ENCODE measurements at places on chromosomes 5 and 9.

DNA sequence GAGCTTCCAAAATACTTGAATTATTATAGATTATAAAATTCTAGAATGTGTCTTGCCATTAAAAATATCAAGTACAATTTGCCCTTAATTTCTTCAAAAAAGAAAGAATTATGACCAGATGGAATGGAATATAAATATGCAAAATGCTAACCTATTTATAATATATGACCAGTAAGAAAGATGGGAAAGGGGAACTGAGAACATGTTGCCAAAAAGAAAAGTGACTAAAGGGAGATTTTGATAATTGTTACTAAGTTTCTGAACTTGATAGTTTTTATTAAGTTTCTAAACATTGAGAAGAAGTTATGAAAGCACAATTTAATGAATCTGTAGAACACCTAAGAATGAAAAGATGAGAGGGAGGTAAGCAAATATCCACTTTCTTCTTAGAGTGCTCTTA is 188.4 kb upstream of the NR4A3 start:
- no peak for DNase-seq

- no peak for DNase-seq
These were observed 408.5 kb upstream of the GRAMD2B start for GRCh38 chr5:126014676-126015075.

DNA sequence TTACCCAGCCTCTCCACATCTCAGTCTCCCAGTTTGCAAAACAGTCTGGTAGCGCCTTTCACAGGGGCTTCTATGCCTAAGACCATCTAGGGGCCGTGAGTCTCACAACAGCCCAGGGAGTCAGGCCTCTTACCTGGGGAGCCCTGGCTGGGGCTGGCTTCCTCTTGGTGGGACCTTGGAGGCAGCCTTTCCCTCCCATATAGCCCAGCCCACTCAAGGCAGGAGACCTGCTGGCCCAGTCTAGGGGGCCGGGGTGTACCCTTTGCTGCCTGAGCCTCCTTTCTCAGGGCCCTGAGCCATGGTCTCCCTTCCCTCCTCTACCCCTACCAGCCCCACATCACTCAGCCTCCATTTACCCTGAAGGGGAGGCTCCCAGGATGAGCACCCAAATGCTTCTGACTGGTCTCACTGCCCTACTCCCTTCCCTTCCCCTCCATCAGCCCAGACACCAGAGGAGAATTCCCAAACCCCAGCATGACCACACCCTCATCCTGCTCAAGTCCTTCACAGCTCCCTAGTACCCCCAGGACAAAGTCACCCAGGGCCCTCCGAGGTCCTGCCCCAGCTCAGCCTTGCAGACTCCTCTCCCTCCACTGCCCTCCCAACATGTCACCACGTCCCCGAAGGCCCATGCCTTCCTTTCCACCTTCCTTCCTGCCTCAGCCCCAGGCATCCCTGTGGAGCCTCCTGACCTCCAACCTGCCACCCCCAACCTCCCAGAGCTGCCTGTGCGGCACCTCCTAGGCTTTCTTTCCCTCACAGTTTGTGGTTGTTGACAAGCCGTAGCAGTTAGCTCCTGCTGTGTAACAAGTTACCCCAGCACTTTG is 55.3 kb downstream of the BARX1 start:
- DNase-seq: no peak

- no peak for DNase-seq
These were observed 152.9 kb downstream of the AUH start for GRCh38 chr9:91208837-91209236.

DNA sequence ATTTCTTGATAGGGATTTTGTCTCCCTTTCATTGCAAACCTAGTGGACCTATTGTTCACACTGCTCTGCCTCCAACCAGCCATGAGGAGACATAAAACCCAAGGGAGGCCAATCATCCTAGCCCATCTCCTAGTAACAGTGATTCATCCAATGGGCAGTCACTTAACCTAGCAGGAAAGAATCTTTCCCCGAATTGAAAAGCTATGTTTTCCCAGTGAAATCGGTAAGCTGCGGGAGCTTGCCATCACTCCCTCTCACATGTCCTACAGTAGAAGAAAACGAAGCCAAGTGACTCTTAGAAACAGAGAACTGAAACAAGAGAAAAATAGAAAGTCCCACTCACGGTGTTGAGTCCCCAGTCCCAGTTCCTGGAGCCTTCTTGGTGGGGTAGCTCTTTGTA is 123.3 kb downstream of the SUSD1 start:
- no peak for DNase-seq

DNA sequence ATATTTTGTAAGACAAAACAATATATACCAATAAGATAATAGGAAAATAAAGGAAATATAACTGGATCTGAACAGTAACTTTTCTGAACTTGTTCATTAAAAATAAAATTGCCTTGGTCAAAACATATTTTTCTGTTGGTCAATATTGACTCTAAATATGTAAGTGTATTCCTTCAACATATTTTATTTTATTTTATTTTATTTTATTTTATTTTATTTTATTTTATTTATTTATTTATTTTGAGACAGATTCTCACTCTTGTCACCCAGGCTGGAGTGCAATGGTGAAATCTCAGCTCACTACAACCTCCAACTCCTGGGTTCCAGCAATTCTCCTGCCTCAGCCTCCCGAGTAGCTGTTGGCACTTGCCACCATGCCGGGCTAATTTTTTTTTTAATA is 571.0 kb downstream of the NR2F1-AS1 start:
- DNase-seq: no peak

- DNase-seq: no peak
These were observed 6.7 kb downstream of the ADRB2 start for GRCh38 chr5:148833122-148833521.

DNA sequence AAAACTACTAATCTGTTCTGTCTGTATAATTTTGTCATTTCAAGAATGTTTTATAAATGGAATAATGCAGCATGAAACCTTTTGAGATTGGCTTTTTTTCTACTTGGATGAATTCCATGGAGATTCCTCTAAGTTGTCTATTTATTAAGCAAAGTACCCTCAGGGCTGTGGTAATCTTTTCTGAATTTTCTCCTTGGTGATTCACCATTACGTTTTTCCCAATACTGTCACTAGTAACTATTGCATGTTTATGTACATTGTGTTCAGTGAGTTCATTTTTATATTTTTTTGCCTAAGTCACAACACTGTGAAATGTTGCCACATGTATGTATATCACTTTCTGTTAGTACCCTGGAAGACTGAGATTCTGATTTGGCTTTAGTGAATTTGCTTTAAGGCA is 177.0 kb upstream of the GRIN3A start:
- DNase-seq: no peak

DNA sequence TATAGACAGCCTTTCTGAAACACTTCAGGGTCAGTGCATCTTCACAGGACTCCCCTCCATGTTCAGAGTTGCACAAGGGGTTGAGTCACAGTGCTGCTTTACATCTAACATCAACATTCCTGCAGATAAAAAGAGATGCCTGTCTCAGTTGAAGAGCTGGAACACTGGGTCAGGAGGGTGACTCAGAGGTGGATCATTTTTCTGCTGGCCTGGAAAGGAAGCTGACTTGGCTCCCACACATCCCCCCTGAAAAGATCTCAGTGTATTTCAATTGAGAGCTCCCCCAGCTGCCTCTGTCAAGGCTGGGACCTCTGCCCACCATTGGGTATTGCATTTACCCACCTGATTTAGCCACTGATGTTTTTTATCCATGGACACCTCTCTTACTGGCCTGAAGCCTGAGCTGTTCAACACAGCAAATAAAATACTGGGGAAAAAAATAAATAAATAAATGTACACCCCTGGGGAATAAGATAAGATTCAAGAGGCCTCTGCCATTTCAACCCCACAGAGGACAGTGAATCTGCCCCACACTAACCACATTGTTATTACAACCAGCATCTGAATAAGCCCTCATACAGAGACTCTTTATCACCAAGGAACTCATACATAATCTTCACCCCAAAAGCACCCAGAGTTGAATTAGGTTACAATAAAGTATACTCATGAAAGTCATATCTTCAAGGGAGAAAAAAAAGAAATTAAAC is 716.4 kb downstream of the SEMA5A start:
- DNase-seq: no peak

DNA sequence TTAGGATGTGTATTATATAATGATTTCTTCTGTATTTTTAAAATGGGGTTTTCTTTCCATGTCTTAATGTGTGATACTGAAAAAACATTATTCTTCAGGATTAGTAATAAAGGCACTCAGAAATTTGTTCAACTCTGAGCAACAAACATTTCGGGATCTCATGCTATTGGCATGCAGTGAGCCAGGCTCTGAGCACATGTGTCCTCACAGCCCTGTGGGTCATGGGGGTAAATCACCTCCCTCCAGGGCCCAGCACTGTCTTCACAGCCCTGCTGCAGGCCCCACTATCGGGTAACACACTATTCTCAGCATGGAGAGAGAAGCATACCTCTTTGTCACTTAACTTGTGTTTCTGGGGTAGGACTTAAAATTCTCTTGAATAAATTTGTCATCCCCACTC is 14.0 kb downstream of the TMEM174 start:
- DNase-seq: no peak

- DNase-seq: peak; percentile 94
These were observed at the start of gene GLE1 for GRCh38 chr9:128504485-128505413. Gene GLE1, plus strand, starts transcription at chr9:128504719. Its CDS starts 87 bp downstream, at chr9:128504806.

- DNase-seq: no peak
These were observed 219.7 kb downstream of the EFNA5 start for GRCh38 chr5:107451028-107451427.
